ENCODE measurements at places on chromosomes 5 and 9.

DNA sequence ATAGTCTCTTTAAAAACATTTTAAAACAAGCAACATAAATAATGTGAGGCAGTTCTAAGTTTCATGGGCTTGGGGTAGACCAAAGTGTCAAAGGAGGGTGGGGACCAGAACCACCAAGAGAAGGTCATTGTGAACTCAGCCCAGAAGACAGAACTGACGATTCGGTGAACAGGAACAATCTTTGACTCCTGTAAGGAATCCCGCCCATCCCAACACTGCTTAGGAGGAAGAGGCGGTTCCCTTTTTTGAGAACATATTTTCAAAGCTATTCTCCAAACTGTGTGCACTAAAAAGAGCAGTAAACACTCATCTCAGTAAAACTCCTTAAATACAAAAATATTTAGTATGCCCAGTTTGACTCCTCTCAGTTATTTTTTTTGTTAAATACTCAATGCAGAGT lies 176.5 kb upstream of the TLE4 start:
- no peaks in the 10 kb centered on the region for H3K36me3 ChIP-seq
- no peak for DNase-seq

GRCh38 chr9:132365986-132366385 lies 11.2 kb upstream of the SETX start:
- no peak overlapping the region for H3K4me3 ChIP-seq
- H3K27me3 ChIP-seq: no peaks in the 10 kb centered on the region
- no peak for DNase-seq
- H3K36me3 ChIP-seq: no peaks in the 10 kb centered on the region
- H3K4me1 ChIP-seq: no peaks in the 10 kb centered on the region
- no peak overlapping the region for H3K27ac ChIP-seq

- no peaks in the 10 kb centered on the region for H3K27me3 ChIP-seq
- H3K36me3 ChIP-seq: no peaks in the 10 kb centered on the region
- H3K4me3 ChIP-seq: no peak overlapping the region
Measured at GRCh38 chr9:114972510-114973136, 42.2 kb upstream of the TNFSF8 start.

DNA sequence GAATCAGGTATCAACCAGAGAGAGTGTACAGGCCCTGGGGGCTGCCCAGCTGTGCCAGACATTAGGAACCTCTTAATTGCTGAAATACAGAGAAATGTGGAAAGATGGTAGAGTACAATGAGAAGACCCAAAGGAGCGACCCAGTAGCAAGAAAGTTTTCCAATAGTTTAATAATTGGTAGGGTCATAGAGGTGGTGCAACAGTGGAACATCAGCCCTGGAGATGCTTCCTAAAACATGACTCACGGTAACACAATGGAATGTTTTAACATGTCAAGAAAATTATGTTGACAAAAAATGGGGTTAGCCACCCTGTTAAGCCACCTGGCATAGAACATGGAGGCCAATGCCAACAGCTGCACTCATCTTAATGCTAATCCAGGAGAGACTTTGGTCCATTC lies 284.1 kb downstream of the ELAVL2 start:
- peaks cover 49% of the 10 kb centered on the region for H3K4me1 ChIP-seq
- H3K27ac ChIP-seq: peak overlapping the region; percentile 72
- H3K27me3 ChIP-seq: peaks cover 17% of the 10 kb centered on the region
- H3K36me3 ChIP-seq: peaks cover 6% of the 10 kb centered on the region
- H3K4me3 ChIP-seq: no peak overlapping the region

DNA sequence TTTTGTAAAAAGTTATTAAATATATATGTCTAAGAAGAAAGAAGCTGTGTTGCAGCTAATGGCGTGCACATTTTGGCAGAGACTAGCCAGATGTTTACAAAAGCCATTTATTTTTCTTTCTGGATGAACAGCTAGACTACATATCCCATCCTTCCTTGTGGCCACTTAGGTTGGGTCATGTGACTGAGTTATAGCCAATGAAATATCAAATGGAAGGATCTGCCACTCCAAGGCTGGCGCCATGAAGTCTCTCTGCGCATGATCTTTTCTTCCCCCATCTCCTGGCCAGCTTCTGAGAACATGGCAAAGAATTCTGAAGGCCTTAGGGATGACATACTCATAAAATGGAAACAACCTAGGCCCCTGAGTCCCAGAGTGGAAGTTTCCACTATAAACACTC lies 244.2 kb upstream of the DAB2 start:
- H3K4me1 ChIP-seq: no peaks in the 10 kb centered on the region
- H3K27me3 ChIP-seq: no peaks in the 10 kb centered on the region
- H3K27ac ChIP-seq: no peak overlapping the region

- no peak for DNase-seq
- H3K4me3 ChIP-seq: no peak overlapping the region
- H3K4me1 ChIP-seq: peaks cover 5% of the 10 kb centered on the region
Measured at GRCh38 chr5:31029925-31030324, 163.6 kb upstream of the CDH6 start.

DNA sequence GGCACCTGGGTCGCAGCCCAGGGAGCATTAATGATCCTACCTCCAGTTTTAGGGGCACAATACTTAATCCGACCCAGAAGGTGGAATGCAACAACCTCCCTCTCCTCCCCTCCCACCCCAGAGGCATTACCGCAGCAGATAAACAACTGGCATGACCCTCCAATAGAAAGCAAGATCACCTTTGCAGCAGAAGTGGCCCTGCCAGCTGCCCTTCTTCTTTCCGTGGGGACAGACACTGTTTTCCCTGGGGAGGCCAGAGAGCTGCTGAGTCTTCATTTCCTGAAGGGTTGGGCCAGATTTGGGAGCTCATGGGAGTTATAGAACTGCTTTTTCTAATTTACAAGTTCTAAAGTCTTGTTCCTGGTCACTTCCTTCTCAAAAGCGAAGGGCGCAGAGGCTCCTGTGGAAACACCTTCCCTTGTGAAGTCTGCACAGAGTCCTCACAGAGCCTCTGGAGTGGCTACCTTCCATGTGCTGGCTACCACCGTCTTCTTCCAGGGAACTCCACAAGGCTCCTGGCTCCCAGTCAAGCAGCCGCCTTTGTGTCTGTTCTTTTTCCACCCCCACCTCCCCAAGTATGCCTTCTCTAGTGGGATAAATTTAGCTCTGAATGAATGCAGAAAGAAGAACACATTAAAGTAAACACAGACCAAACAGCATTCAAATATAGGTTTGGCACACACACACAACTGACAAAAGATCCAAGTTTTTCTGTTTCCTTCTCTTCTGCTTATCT lies 8.0 kb upstream of the PALM2AKAP2 start:
- H3K4me3 ChIP-seq: no peak overlapping the region
- no peaks in the 10 kb centered on the region for H3K27me3 ChIP-seq
- H3K4me1 ChIP-seq: peaks cover under 1% of the 10 kb centered on the region
- no peak for DNase-seq
- H3K27ac ChIP-seq: no peak overlapping the region

GRCh38 chr5:158430166-158430797 lies 571.3 kb upstream of the CLINT1 start:
- H3K4me3 ChIP-seq: no peak overlapping the region
- no peak for DNase-seq
- no peaks in the 10 kb centered on the region for H3K27me3 ChIP-seq
- peaks cover 5% of the 10 kb centered on the region for H3K36me3 ChIP-seq
- H3K27ac ChIP-seq: no peak overlapping the region

GRCh38 chr5:148541054-148541835 lies 113.1 kb downstream of the HTR4 start:
- no peaks in the 10 kb centered on the region for H3K36me3 ChIP-seq
- DNase-seq: no peak
- H3K27ac ChIP-seq: no peak overlapping the region
- no peak overlapping the region for H3K4me3 ChIP-seq

All from glutamatergic neuron (in vitro differentiated cells).